Sigmoid colon (tissue), 7 donors: ENCODE measurements at places on chromosomes 12 and 14.

GRCh38 chr14:65297744-65298143, 114.8 kb upstream of the FUT8 start:
- DNase-seq = no peak

GRCh38 chr12:50621399-50622300, 116.9 kb downstream of the DIP2B start:
- DNase-seq = no peak

DNA sequence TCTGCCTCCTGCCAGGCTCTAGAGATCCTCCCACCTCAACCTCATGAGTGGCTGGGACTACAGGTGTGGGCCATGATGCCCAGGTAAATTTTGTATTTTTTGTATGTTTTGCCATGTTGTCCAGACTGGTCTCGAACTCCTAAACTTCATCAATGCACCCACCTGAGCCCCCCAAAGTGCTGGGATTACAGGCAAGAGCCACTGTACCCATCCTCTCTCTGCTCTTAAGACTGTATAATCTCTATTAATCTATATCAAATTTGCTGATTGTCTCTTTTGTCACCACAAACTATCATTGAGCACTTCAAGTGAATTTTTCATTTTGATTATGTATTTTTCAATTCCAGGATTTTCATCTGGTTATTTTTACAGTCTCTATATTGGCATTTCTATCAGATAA, 440.3 kb downstream of the NOVA1 start:
- no peak for DNase-seq

DNA sequence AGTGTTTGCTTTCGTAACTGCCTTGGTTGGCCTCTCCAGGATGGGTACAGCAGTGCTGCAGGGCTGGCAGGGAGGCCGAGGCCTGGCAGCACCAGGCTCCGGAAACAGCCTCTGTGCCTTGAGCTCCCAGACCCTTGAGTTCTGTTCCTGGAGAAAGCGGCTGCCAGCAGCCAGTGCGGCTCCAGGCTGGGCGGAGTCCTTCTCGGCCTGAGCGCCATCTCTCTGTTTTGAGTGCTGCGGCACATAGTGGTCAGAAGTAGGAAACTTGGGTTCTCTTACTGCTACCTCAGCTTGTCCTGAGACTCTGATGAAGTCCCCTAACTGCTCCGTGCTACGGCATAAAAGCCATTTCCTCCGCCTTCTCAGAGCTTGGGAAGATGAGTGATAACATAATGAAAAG, 65.9 kb downstream of the KCNA1 start:
- DNase-seq = no peak

GRCh38 chr12:50110762-50111351, 1.2 kb upstream of the COX14 start:
- DNase-seq = peak; percentile 80

DNA sequence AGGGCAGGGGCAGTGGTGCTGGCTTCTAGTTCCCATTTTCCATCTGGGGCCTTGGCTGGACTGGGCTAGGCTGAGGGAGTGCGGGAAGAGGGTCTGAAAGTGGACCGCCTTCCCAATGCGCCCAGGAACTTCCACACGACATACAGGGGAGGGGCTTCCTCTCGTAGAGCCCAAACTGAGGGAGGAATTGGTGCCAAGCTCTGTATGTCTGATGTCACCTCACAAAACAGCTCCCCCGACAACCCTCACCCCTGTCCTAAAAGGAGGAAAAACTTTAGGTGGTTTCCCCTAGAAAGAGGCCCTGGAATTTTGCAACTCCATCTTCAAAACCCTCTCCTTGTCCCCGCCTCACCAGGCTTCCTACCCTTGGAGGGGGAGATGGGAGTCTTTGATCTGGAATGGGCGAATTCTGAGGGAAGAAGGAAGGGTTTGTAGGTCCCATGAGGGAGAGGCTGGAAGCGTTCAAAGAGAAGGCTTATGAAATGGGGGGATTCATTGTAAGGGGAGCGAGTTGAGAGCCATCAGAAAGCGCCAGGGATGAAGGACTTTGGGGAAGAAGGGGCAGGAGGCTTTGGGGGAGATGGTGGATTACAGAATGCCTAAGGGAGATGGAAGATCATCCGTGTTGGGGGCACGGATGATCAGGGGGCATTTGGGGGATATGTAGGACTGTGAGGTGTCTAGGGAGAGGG, 844 bp downstream of the GLTP start:
- no peak for DNase-seq

GRCh38 chr14:56170028-56170427, 51.8 kb downstream of the PELI2 start:
- no peak for DNase-seq

DNA sequence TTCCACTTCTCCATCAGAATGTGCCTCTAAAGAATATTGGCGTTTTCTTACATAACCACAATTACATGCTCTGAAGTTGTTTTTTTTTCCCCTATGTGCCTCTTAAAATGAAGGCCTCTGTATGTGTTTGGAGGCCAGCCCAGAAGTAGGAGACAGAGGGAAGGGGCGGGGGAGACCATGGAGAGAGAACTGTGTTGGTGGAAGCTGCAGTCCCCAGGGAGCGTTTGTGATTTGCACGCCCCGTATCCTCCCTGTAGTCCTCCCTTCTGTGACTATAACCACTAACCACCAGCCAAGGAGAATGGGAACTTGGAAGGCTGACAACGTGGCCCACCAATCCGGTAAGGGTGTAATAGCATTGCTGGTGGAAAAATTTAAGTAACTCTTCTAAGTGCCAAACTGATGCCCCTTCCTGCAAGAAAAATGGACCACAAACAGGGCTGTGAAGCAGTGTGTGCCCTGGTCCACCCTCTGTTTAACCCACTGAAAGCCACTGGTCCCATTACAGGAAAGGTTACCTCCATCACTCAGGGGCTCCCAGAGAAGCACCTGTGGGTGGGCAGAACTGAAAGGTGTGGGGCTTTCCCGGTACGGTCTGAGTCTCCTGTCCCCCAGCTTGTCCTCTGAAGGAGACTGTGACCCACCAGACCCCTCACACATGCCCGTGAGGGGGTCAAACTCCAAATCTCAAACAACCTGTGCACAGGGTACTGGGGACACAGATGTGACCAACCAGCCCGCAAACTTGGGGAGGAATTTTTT, 36.8 kb downstream of the CCDC88C start:
- no peak for DNase-seq

- DNase-seq = no peak
These were observed 24.2 kb downstream of the NINJ2 start for GRCh38 chr12:638953-639557.

DNA sequence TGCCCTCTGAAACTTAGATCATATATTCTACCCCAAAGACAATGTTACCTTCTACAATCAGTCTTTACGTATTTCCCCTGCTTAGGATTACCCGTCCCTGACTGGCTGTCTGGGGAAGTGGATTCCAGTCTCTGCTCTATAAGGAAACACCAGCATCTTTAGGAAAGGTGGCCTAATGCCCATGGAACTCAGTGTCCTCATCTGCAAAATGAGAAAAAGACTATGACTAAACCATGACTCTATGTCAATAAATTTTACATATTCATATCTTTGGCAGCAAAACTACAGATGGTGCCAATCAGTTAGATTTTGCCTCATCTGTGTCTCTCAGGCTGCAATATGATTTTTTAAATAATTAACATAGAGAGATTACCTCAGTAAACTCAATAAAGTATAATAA, 133.8 kb downstream of the ITPR2 start:
- no peak for DNase-seq

GRCh38 chr12:106425061-106425702, 67.6 kb downstream of the POLR3B start:
- no peak for DNase-seq

GRCh38 chr14:67943947-67944346, 124.4 kb downstream of the RAD51B start:
- DNase-seq = peak; percentile 94

DNA sequence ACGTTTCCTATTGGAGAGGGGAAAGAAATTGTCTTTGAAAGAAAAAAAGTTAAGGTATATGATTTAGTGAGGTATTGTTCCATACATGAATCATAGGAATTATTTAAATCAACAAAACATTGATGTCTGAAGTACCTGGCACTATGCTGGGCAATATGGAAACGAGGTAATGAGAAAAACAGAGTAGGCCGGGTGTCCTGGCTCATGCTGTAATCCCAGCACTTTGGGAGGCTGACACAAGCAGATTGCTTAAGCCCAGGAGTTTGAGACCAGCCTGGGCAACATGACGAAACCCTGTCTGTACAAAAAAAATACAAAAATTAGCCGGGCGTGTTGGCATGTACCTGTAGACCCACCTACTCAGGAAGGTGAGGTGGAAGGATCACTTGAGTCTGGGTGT, 45.9 kb downstream of the AEBP2 start:
- no peak for DNase-seq

- peak; percentile 87 for DNase-seq
These were observed 907 bp upstream of the EFS start for GRCh38 chr14:23365732-23366425.

GRCh38 chr14:31307618-31308017, 100.0 kb upstream of the HECTD1 start:
- DNase-seq = no peak

GRCh38 chr12:124512667-124513296, 54.6 kb downstream of the NCOR2 start:
- peak; percentile 93 for DNase-seq

DNA sequence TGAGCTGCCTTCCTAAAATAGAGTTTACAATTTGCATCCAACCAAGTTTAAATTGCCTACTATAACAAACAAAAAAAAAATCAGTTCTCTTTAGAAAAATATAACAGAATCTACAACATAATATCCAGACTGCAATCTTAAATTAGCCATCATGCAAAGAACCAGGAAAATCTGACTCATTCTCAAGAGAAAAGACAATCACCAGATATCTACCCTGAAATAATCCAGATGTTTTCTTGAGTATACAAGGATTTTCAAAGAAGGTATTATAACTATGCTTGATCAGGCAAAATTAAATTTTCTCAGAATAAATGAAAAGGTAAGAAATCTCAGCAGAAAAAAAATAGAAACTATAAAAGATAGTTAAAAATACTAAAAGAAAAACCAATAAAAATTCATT, 115.6 kb downstream of the CCER1 start:
- no peak for DNase-seq

- no peak for DNase-seq
These were observed 315.4 kb upstream of the KITLG start for GRCh38 chr12:88895634-88896033.

DNA sequence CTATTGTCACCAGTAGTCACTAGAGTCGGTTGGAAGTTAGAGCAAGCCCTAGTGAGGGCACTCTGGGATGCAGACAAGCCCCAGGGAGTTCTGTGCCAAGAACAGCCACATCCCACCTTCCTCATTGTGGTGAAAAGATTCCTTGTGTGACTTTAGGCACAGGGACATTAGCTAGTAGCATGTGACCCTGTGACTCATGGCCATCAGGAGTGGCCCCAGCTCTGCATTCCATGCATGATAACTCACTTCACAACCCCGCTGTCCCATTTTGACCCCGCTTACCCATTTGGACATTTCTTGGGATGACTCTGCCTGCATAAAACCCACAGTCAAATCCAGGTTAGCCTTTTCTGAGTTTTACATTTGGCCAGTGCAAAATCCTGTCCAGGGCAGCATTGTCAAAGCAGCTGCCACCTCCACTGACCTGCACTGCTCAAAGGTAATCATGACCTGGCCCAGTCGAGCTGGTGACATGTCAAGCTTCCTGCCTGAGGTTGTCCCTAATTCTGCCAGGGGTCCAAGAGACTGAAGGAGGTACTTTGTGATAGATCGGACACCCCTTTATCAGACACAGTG, 430.5 kb downstream of the DPF3 start:
- DNase-seq = no peak

DNA sequence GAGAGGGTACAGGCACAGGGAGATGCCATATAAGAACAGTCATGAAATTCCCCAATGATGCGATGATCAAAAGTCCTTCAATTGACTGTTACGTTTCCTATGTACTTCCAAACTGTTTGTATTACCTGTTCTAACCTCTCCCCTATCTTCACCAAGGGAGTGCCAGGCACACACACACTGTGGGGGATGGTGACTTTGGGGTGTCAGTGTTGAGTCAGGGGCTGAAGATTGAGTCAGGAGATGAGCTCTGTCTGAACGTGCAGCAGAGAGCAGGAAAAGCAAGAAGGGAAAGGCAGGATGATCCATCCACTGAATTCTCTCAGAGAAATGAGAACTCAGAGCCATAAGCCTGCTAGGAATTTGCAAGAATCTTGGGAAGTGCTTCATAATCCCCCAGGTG, 153.4 kb downstream of the EFCAB11 start:
- no peak for DNase-seq

GRCh38 chr14:49853572-49854375, 1.2 kb upstream of the NEMF start:
- DNase-seq = peak; percentile 83

- DNase-seq = no peak
These were observed 51.2 kb upstream of the HELB start for GRCh38 chr12:66251049-66251448.

GRCh38 chr14:93953263-93953662, 23.1 kb downstream of the ASB2 start:
- DNase-seq = no peak

DNA sequence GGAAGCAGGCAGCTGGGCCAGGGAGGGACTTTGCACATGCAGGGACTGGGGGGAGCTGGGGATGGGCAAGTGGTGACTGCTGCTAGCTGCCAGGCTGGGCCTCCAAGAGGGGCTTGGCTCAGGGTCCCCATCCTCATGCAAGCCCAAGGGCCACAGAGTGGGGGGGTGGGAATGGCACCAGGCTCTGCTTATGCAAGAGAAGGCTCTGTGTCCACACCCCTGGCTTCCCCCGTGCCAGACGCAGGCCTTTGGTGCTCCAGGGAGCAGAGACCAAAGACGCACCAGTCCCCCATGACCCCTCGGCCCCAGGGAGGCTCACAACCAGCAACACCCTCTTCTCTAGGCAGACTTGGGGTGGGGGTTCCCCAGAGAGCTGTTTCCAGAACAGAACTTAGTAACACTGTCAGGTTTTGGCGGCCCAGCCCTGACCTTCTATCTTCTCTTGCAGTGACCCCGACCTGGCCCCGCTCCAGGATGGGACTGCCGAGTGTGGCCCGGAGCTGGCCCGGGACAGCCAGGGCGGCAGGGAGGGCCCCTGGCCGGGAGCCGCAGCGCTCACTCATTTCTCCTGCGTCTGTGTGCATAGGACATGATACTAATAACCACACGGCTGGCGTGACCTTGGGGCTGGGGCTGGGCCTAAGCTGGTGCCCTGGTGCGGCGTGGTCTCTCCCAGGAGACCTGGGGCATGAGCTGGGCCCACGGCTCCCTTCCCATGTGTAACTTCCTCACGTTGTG, 14.3 kb downstream of the XRCC3 start:
- DNase-seq = no peak

DNA sequence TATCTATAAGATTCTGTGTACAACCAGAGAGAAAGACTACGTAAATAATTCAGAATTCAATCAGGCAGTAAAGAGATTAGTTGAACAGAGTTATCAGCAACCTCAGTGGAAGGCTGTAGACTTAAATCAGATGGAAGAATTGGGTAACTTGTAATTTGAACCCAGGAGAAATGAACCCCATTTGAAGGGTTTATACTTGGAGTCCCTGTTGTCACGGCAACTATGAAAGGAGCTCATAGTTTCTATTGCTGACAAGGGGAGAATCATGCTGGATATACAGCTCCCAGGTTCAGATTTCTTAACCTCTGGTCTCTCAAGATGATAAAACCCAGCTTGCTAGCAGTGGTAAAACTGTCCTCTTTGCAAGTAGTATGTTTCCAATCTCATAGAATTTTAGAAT, 54.4 kb upstream of the BMP4 start:
- DNase-seq = no peak
